Stimulated activated naive B cell treated with anti-CD40 and anti-IgM and Interleukin-4, amounts not matched to agents 10 μg/mL and 1 μg/mL and 100 μg/mL, for 72 hours (primary cell): ENCODE measurements at places on chromosomes 3 and 15.

- peak; percentile 85 for DNase-seq
Measured at GRCh38 chr3:57068437-57069089, 8.1 kb downstream of the SPATA12 start.

DNA sequence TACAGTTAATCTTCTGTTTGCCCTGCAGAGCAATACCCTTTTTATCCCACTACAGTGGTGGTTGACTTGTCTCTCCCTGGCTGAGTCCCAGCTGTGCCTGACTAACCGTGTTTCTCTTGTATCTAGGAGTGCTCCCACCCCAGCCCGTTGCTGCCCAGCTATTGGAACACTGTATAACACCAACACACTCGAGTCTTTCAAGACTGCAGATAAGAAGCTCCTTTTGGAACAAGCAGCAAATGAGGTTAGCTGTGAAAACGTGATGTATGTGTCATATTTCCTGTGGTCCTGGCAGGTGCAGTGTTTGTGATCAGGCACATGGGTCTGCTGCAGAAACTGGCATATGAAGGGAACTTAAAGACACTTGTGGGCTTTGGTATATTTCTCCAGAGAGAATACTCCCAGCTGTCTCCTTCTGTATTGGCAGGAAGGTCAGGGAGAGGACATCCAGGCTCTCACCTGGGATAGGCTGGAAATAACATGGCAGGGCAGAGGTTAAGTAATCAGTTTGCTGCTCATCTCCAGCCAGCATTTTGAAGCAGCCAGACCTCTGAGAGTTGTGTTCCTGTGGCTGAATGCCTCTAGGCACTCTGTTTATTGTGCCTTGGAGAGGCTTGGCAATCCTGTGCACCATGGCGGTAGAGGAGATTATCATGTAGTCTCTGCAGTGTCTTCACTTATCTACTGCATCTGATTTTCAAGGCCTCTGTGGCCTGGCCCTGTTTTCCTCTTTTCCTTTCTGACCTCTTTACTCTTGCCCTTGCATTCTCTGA is 34.8 kb downstream of the ATG7 start:
- DNase-seq, result no peak

GRCh38 chr3:169227911-169228310 is 435.6 kb downstream of the MECOM start:
- peak; percentile 2 for DNase-seq

DNA sequence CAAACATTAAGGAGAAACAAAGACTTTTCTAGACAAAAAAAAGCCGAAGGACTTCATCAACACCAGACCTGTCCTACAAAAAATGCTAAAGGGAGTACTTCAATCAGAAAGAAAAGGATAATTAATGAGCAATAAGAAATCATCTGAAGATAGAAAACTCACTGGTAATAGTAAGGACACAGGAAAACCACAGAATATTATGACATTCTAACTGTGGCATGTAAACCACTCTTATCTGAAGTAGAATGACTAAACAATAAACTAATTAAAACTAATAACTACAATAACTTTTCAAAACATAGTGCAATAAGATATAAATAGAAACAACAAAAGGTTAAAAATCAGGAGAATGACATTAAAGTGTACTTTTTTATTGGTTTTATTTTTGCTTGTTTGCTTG is 584.5 kb upstream of the CCDC54 start:
- DNase-seq, result no peak

- no peak for DNase-seq
Measured at GRCh38 chr3:76912841-76913383, 127.0 kb upstream of the ROBO2 start.

DNA sequence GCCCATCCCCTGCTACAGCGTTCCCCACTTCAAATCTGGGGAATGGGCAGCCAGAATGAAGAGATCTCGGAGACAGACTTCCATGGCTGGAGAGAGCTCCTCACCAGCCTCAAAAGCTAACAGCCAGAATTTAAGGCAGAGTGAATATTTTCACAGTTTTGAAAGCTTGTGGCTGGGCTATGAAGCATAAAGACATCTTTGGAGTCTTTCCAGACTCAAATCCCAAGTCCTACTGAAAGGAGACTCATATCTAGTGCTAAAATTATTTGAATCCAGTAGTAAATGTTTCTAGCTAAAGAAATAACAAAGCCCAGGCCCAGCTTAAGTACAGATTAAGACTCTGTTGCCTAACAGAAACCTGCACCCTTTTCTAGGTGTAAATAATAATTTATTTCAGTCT is 628.4 kb upstream of the ALCAM start:
- DNase-seq, result no peak

- DNase-seq, result no peak
Measured at GRCh38 chr3:69890084-69890483, 109.4 kb upstream of the SAMMSON start.

- no peak for DNase-seq
Measured at GRCh38 chr3:117874028-117874690, 1160.5 kb downstream of the IGSF11 start.

GRCh38 chr3:156978481-156978961 is 152.4 kb downstream of the LEKR1 start:
- DNase-seq, result peak; percentile 31

DNA sequence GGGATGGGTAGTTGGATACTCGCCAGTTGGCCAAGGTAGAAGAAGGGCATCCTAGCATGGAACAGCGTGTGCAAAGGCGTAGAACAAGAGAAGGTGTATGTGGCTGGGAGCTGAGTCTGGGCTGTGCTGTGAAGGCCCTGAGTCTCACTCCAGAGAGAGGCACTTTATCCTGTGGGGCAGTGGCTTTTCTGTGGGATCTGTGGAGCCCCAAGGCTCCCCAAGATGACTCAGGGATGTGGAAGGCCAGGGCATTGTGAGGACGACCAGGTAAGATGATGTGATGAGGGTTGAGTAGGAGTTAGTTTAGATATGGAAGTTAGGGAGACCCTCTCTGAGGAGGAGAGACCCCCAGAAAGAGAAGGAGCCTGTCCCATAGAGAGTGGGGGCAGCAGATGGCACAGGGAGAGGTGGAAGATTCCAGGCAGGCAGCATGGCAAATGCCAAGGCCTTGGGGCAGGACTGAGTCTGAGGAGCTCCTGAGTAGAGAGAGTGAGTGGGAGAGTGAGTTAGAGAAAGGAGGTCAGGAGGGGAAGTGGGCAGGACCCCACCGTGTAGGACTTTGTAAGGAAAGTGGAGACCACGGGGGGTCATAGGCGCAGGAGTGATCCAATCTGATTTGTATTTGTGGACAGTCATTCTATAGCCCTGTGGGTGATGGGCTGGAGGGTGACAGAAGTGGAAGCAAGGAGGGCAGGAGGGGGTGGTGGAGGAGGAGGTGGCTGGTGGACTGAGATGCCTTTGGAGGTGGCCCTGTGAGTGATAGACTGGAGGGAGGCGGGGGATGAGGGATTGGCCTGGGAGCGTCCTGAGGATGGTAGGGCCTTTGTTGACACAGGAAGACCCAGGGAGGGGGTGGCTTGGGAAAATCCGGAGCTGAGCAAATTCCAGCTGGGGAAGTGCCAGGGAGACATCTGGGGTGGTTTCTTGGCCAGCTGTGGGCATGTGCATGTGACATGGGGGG is 50.3 kb downstream of the FBLN2 start:
- DNase-seq, result no peak

- no peak for DNase-seq
Measured at GRCh38 chr3:150349314-150350097, 58.6 kb upstream of the TSC22D2 start.
